GM12878 (cell line): ENCODE measurements at places on chromosomes 2 and 18. TPM values are rescaled to one million over a fixed set of nuclear protein-coding genes. Genes with fewer than 3 reads are reported as not detected.

PRKAG3 gene
- total RNA-seq = not detected in 2 replicates

DNA sequence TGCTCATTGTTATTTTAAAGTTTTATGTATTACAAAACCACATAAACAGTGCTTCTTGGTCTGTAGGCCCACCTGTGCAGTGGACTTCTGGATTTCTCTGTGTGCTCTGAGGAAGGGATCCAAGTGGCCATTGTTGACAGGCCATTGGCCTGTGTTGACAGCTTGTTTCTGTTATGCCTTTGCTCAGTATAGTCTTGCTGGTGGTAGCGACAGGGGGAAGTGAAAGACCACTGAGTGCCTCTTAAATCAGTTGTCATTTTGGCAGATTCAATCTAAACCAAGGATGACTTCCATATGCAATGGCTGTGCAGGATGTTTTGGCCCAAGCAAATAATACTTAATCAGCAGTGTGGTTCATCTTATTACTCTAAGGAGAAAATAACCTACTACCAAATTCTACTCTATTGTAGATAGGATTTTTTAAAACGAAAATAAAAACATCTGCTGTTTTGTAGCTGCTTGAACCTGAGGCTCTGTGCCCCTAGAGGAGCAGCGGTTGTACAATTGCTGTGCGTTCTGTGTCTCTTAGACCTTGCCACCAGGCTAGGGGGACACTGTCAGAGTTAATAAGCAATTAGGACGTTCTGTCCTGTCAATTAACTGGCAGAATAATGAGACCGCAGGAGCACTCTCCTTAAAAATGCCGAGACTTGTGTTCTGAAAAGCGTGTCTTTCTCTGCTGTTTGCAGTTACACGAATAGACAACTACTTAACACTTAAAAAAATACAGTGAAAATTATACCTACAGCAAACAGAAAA lies 108.2 kb downstream of the RHBDD1 start:
- H3K27ac ChIP-seq = peak overlapping the region; percentile 33; the same call in 1 of the 2 replicates
- DNase-seq = no peak
- H3K36me3 ChIP-seq = no peaks in the 10 kb centered on the region
- no peaks in the 10 kb centered on the region for H3K27me3 ChIP-seq
- H3K4me3 ChIP-seq = no peak overlapping the region
- peaks cover 7% of the 10 kb centered on the region for H3K4me1 ChIP-seq

- H3K4me3 ChIP-seq = no peak overlapping the region
- H3K27ac ChIP-seq = peak overlapping the region; percentile 73
- H3K27me3 ChIP-seq = no peaks in the 10 kb centered on the region
- peaks cover 25% of the 10 kb centered on the region for H3K4me1 ChIP-seq
- H3K36me3 ChIP-seq = no peaks in the 10 kb centered on the region
- DNase-seq = peak; percentile 80
These were observed 52.0 kb downstream of the ZFP36L2 start for GRCh38 chr2:43174368-43174916.

- peak overlapping the region; percentile 35; the same call in 1 of the 2 replicates for H3K4me3 ChIP-seq
- peak overlapping the region; percentile 92 for H3K27ac ChIP-seq
- peak; percentile 96 for DNase-seq
- H3K27me3 ChIP-seq = no peaks in the 10 kb centered on the region
These were observed 18.9 kb upstream of the WDR33 start for GRCh38 chr2:127829845-127830246.

DNA sequence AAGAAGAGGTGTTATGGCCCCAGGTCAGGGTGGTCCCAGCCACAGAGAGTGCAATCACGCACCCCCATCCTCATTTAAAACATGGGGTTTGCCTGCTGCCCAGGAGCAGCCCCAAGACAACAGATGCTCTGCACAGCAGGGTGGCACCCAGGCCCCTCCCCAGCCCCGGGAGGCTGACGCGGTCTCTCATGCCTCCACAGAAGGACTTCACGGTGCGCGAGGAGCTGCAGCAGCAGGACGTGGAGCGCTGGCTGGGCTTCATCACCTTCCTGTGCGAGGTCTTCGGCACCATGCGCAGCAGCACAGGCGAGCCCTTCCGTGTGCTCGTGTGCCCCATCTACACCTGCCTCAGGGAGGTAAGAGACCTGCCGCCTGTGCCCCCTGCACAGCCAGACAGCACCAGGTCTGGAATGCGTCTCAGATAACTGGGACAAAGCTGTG lies 133.7 kb downstream of the SMAD7 start:
- H3K4me3 ChIP-seq = no peak overlapping the region
- H3K27ac ChIP-seq = no peak overlapping the region
- no peak for DNase-seq

- peaks cover 44% of the 10 kb centered on the region for H3K4me1 ChIP-seq
- H3K36me3 ChIP-seq = no peaks in the 10 kb centered on the region
- H3K27ac ChIP-seq = peak overlapping the region; percentile 72
- peak; percentile 88 for DNase-seq
- H3K4me3 ChIP-seq = no peak overlapping the region
These were observed 78.5 kb downstream of the PRKCE start for GRCh38 chr2:45729753-45730512.
